Nucleus accumbens (tissue), 56 donors: ENCODE measurements at places on chromosomes 3 and 15.

DNA sequence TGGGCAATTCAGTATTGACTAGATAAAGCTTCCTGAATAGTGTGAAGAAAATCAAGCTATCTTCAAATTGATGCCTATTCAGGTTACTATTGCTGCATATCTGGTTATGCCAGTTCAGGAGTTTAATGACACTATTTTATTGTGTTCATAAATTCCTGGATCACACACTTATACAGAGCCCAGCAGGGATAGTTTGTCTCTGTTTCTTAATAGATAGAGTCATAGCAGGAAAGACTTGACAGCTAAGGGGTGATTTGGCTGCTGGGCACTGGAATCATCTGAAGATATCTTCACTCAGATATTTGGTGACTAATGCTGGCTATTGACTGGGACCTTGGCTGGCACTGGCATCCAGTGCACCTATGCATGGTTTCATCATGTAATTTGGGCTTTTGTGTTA lies 187.8 kb downstream of the PYDC2 start:
- no peak for DNase-seq

GRCh38 chr3:59654123-59654479 lies 604.3 kb upstream of the CFAP20DC start:
- no peak for DNase-seq

DNA sequence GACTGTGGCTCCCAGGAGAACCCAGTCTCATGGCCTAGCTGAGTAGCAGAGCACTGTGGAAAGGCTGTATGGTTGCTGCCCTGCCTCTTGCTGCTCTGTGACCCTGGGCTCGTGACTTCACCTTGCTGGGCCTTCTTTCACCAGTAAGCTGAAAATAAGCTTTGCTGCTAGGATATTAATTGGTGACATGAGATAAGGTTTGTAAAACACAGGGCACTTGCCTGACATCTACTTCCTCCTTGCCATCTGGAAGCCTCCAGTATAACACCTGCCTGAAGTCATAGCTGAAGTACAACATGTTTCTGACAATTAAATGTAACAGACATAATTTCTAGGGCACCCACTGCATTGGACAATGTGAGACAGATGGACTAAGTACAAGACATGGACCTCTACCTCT lies 53.6 kb downstream of the CLEC3B start:
- no peak for DNase-seq

DNA sequence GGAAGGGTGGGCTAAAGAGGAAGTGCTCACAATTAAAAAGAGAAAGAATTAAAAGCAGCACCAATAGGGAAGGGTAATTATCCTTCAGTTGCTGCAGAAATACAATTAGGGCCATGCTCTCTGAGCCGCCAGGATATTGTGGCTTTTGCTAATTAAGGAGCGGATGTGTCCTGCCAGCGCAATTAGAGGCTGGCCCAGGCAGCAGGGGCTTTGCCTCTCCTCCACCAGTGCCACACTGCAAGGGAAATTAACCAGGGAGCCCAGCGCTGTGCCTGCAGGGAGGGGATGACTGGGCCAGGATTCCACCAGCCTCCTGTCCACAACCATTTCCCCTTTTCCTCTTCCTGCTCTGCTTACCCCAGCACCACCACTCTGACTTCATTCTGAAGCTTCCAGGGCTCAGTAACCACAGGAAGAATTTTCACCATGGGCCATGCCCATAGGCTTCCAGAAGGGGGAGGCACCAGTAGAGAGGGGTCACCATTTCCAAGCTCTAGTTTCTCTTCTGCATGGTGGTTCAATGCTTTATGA lies 10.4 kb upstream of the AEN start:
- no peak for DNase-seq

DNA sequence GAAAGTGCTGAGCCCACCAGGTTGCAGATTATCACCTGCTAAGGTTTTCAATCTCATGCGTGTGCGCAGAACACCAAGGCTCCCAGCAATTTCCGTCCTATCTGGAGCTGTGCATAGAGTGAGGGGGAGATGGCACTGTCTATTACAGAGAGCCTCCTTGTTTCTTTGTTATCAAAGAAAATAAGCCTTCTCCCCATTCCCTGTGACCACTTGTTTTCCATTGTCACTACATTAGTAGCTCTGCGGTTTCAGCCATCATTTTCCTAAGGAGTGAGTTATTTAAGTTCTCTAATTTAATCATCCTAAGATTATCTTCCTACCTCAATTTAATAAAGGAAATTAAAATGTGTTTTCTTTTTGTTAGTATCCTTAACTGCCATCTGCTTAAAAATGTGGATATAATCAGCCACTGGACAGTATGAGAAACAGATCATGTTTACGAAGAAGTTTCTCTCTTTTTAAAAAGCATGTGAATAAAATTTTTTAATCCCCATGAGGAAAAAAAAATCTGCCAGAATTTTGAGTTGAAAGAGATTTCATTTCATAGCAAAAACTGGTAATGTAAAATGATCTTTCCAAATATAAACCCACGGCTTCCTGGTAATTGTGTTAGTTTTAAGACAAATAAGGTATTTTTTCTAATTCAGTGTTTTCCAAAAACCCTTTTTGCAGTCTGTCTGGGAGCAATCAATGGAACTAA lies 172.3 kb upstream of the UBE2E1 start:
- no peak for DNase-seq

GRCh38 chr3:30245858-30246622 lies 360.4 kb upstream of the TGFBR2 start:
- DNase-seq: no peak

GRCh38 chr15:80990955-80991354 lies 1.3 kb upstream of the MESD start:
- no peak for DNase-seq

DNA sequence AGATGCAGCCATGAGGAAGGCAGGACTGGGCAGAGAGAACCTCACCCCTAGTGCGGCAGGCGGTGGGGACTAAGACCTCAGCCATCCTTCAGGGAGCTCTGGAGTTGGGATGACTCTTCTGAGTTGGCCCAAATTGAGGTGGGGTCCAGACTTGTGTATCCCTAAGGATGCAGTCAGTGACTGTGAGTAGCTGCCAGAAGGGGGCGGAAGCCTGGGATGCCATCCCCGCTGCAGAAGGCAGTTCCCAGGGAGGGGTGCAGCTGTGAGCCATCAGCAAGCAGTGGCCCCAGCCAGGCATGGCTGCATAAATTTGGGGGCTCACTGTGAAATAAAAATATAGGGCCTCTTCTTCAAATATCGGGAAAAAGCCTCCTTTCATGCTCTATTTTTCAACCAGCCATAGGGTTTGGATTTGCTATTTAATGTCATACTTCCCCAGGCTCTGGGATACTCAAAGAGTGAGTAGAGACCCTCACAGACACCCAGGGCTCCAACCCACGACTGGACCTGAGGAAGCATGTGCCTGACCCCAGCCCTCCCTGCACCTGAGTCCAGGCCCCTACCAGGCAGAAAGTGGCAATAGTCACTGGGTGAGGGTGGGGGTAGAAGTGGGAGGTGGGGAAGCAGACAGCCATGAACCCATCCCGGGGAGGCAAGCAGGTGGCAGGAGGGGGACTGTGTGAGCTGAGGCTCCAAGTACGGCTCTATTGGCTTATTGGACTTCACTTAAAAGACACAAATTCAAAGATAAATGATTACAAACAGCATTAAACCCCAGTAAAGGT lies 30.5 kb downstream of the GRK7 start:
- DNase-seq: no peak

DNA sequence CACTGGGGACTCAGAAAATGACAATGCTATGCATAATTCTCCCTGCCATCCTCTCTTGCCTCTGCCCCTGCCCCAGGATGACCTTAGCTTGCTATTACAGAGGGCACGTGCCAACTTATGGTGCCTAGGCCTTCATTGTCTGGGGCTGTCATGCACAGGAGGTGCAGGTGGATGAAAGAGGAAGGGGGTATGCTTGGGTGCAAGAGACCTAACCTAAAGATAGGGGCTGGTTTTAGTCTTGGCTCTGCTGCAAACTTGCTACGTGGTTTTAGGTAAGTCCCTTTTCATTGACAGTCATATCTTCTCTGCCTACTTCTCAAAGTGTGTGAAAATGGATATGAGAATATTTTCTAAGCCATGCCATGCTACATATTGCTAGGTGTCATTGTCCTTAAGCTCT lies 161.3 kb downstream of the EPHB1 start:
- DNase-seq: no peak

DNA sequence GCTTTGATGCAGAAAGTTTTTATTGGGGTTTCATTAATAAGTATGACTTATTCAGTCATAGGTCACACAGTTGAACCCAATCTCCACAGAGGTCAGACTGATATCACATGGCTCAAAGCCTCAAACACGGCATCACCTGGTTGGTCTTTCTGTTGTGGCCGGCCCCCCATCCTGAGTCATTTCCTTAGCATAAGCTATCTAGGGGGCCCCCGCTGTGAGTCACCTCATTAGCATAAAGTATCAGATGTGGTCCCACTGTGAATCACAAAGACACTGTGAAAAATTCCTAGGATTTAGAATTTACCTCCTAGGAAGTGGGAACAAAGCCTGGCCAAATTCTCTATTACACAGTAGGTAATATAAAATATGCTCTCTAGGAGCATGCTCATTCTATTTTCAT lies 502.2 kb downstream of the PYDC2 start:
- no peak for DNase-seq

GRCh38 chr15:80679167-80679803 lies 15.8 kb upstream of the ABHD17C start:
- no peak for DNase-seq

DNA sequence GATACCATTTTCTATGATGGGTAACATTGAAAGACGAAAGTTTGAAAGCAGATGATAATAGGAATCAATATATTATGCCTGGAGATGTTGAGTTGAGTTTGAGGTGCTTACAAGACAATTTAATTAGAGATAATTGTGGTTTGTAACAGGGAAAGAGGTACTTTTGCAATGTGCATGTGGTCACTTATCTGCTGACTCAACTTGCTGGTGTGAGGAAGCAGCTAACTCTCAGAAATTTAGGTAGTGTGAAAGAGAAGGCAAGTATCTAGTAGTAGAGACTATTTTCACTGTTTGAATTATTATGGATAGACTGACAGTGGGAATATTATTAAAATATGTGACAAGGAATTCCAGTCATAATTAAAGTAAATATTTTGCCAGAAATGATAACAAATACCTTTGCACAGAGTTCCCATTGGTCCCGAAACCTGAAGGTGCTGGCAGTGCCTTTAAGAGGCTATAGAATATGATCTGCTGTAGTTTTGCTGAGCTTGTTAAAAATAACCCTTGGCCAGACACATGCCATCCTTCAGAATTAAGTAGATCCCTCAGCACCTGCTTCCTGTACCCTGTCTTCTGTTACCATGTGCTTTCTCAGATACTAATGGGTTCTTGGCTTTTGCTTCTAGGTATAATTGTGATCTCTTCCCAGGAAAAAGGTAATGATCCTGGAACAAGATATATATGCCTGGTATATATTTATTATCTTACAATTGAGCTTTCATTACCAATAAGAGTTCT lies 315.9 kb downstream of the BCHE start:
- DNase-seq: no peak

DNA sequence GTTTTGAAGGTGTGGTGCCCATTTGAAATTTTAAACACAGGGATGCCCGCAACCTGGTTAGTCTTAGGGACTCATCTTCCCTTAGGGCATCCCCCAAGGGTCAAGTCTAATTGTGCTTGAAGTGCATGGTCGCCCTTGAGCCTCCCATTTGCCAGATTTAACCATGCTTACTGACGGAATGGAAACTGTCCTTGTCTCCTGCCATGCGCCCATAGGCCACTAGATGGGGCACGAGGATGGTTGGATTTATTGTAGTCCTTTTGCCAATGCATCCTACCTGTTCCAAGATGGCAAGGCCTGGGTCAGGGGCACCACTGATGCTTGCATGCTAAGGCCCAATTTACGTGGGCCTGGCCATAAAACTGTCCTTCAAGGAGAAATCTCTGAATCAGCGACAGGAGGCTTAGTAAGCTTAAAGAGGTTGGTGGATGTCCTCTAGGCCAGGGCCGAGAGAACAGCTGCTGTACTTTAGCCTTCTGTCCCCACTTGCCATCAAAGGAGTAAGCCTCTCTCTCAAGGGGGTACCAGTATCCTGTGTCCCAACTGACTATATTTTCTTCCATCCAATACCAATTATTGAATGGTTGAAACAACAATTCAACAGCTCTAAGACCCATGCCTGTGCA lies 355.4 kb downstream of the OTOL1 start:
- DNase-seq: no peak
